Activated CD4-positive, CD25-positive, alpha-beta regulatory T cell (primary cell): ENCODE measurements at places on chromosomes 6 and 20.
A peak's percentile ranks its signal among the peaks of the same experiment; 100 is the strongest.

DNA sequence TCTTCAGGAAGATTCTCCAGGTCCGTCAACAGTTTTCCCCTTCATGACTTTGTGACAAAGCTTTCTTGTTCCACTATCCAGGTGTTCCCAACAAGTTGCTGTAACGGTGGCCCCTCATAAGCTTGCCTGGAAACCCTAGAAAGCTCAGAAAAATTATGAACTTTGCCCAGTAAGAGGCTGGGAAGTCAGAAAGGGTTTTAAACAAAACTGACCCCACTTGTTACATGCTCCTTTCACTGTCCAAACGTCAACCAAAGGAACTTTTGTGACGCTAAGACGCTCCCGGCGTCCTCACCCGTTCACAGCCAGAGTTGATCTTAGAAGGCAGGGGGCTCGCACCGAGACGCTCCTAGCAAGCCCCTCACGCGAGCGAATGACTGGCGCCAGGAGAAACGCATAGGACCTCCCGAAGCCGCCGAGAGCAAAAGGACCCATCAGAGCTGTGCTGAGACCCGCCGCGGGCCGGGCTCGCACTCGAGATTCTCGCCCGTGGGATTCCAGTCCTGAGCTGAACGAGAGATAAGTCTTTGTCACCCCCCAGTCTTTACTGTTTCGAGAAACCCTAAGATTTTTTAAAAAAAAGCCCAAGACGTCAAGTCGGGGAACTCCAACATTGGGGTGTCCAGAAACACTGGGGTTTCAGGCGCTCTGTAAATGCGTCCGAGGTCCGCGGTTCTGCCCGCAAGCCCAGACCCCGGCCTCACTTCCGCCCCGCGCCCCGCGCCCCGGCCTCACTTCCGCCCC is 544 bp upstream of the ACAT2 start:
- DNase-seq = no peak

DNA sequence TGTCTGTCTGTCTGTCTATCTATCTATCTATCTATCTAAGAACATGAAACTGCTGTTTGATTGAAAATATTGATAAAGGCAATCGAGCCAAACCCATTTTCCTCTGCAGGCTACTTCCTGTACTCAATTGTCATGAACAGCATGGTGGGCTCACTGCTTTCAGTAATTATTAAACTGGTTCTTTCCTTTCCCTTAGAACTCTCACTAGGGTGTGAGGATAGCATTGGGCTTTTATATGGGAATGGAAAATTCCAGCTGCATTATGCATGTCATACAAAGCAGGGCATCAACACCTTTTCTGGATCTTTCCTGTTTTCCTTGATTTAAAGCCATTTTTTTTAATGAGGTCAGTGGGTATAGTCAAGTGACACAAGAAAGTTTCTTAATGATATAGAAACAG is 161.0 kb upstream of the SYNCRIP start:
- no peak for DNase-seq

GRCh38 chr20:18904192-18904591 is 90.6 kb downstream of the SCP2D1 start:
- no peak for DNase-seq

- no peak for DNase-seq
Measured at GRCh38 chr20:51299413-51299812, 243.1 kb downstream of the NFATC2 start.

- DNase-seq = no peak
Measured at GRCh38 chr6:149129371-149130077, 188.0 kb upstream of the TAB2 start.

GRCh38 chr6:52538252-52538900 is 38.5 kb downstream of the TRAM2 start:
- no peak for DNase-seq

DNA sequence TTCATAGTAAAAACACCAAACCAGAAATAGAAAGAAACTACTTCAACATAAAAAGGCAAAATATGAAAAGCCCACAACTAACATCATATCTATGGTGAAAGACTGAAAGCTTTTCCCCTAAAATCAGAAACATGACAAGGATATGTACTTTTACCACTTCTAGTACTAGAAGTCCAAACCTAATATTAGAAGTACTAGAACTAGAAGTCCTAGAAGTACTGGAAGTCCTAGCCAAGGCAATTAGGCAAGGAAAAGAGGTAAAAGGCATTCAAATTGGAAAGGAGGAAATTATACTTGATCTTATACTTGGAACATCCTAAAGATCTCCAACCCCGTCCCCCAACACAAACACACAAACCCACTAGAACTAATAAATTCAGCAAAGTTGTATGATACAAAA is 74.9 kb downstream of the TASP1 start:
- DNase-seq = no peak

DNA sequence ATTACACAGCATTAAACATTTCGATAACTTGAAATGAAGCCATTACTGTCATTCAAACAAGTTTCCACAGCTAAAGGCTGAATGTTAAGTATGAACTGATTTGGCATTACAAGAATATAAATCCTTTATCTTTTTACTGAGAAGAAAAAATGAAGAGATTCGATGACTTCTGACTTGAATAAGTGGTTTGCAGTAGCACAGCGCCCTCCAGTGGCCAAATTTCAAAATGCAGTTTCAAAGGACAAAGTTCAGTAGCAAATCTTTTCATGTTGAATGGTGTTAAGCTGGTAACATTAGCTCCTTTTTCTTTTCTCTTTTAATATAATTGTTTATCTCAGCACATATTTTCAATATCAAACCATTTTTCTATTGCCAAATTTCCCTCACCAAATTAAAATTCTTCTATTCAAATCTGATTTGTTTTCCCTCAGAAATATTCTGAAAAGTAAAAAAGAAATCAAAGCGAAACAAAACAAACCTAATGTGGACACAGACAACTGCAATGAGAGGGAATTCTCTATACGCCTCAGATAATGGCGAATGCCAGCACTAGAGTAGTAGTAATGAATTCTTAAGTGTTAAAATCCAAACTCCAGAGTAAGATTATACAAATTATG is 145.7 kb downstream of the BTBD9 start:
- DNase-seq = peak; percentile 73

DNA sequence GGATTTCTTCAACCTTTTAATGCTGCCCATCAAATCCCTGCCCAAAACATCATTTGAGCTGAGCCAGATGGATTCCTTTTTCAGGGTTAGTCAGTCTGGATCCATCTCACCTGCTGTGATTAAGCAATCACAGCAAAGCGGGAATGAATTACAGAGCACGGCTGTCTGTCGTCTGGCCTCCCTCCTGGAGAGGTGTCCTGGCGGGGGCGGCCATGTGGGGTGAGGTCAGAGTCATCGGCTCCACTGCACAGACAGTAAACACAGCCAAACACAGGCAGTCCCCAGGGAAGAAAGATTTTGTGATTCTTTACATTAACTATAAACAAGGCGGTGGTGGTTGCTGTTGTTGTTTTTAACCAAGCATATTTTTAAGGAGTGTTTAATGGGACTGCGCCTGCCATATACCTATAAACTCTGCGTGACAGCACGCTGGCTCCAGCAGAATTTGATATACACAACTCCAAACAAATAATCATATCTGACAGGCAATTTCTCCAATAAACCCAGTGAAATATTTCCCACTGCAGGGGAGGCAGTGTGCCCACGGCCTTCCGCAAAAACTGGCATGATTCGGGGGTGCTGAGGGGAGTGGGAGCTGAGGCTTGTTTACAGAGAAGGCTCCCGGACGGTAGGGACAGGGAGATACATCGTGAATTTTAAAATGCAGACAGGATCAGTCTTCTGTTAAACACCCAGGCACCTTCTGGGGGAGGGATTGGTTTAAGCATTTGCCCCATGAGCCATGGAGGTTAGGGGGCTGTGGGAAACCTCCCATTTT is 232.0 kb upstream of the PMEPA1 start:
- DNase-seq = no peak

GRCh38 chr6:13593720-13594119 is 19.3 kb downstream of the SIRT5 start:
- DNase-seq = no peak

DNA sequence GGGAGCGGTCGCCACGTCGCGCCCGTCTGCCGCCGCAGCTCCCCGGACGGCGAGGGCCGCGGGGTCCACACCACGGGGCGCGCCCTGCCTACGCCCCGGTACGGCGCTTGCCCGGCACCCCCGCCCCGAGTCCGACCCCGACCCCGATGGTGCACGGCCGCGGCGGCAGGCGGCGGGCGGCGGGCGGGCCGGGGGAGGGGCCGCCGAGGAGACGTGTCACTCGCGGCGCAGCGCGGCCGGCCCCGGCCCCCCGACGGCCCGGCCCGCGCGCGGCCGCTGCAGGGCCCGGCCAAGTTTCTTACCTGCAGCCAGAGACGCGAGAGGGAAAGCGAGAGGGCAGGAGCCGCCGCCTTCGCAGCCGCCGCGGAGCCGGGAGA is 328 bp downstream of the RRBP1 start:
- no peak for DNase-seq

- DNase-seq = no peak
Measured at GRCh38 chr6:159832946-159833345, 32.9 kb downstream of the PNLDC1 start.

DNA sequence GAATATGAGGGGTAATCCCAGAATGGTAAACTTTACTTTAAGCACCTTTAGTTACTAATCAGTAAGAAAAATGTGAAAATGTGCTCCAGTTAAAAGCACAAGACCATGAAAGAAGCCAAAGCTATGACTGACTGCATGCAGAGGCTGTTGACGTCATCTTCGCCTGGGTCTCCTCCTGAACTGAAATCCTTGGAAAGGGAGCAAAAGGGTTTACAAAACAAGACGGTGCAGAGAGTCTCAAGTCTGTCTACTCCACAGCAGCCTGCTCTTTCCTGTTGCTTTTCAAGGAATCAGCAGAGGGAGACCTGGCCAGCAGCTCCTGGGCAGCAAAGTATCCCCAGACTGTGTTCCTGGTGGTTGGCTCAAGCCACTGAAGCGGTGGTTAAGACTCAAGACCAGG is 10.2 kb downstream of the FKBP1A start:
- DNase-seq = no peak

DNA sequence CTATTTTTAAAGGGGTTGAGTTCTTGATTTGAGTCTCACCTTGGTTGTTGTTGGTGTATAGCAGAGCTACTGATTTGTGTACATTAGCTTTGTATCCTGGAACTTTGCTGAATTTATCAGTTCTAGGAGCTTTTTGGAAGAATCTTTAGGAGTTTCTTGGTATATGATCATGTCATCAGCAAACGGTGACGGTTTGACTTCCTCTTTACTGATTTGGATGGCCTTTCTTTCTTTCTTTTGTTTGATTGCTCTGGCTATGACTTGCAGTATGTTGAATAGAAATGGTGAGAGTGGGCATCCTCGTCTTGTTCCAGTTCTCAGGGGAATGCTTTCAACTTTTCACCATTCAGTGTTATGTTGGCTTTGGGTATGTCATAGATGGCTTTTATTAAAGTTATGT is 64.0 kb downstream of the CDYL start:
- no peak for DNase-seq

- DNase-seq = no peak
Measured at GRCh38 chr6:42250274-42250931, 32.7 kb upstream of the MRPS10 start.

- DNase-seq = no peak
Measured at GRCh38 chr6:148508401-148509041, 165.9 kb downstream of the SASH1 start.

DNA sequence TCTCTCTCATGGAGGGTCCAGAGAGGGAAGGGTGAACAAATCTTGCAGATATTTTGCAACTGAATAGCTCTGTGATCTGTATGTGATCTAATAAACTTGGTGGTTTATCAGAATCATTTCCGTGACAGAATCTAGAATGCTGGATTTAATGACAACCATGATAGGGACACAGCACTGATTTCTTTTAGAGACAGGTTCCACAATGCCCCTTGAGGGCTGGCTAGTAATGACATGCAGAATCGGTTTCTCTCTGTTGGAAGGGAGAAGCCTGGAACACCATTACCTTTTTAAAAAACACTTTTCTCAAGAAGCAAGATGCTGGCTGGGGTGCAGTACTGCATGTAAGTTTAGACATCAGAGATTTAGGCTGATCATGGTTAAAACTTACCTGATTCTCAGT is 313.4 kb downstream of the CDH26 start:
- no peak for DNase-seq

- DNase-seq = no peak
Measured at GRCh38 chr20:17925141-17925939, 43.3 kb downstream of the SNX5 start.

- no peak for DNase-seq
Measured at GRCh38 chr20:63955281-63955826, 862 bp downstream of the UCKL1 start.

- no peak for DNase-seq
Measured at GRCh38 chr6:32867022-32867477, 13.1 kb downstream of the PSMB9 start.

DNA sequence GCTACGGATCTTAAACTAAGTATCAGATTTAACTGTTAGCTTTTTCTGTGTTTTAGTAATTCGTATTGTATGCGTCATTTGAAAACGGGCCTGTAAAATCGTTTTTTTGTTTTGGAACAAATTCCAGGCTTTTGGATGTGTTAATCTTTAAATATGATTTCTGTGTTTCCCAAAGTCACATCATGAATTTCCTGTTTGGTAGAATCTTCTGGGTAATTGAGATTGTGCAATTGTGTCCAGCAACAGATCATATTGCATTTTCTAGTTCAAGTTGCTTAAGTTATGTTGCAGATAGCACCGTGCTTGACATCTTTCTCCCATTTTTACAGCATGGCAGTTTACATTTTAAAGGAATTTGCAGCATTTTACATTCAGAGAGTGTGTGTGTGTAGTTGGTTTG is 1.9 kb downstream of the MAPK14 start:
- DNase-seq = no peak

DNA sequence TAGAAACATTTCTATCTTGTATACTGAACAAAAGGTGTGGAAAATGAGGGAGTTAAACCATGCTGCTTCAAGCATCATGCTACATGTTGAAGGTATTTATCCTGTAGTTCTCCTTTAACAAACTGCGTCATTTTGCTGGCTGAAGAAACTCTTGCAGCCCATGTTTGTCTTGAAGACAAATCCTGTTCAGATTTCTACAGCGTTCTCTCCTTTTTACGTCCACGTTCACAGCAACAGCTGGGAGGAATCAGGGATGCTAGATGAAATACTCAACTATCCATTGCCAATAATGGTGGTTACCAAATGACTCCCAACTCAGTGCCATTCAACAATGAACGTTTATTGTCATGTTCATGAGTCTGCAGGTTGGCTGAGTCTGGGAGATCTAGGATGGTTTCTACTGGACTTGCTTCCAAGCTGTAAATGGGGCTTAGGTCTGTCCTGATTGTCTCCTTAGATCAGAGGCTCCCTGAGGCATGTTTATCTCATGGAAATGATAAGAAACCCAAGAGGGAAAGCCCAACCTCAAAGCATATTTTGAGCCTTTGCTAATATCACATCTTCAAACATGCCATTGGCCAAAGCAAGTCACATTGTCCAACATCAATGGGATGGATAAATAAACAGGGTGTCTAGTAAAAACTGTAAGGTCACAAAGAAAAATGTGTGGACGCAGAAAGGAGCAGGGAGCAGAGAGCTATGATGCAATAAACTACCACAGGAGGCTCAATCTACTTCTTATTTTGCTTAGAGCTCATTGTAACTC is 2.7 kb upstream of the PLCB1 start:
- DNase-seq = no peak
